ENCODE measurements at places on chromosomes 1 and 21. TPM values are rescaled to one million over a fixed set of nuclear protein-coding genes. Genes with fewer than 3 reads are reported as not detected.

The STUM gene
- polyA plus RNA-seq, result 0.44 TPM

The C1orf141 gene
- not detected for polyA plus RNA-seq

The SHE gene
- polyA plus RNA-seq, result 12.7 TPM

The GPR52 gene
- polyA plus RNA-seq, result not detected

The GSTM1 gene
- 114 TPM for polyA plus RNA-seq

The SAMD13 gene
- 5.9 TPM for polyA plus RNA-seq

The RUNX3 gene
- 1.0 TPM for polyA plus RNA-seq

The ELOVL1 gene
- polyA plus RNA-seq, result 242 TPM

The SLC1A7 gene
- polyA plus RNA-seq, result 0.30 TPM

The NUDC gene
- polyA plus RNA-seq, result 66.6 TPM

Data from adrenal gland (tissue), 19 donors.